ENCODE measurements at places on chromosomes 5 and 9. TPM values are rescaled to one million over a fixed set of nuclear protein-coding genes. Genes with fewer than 3 reads are reported as not detected.

DNA sequence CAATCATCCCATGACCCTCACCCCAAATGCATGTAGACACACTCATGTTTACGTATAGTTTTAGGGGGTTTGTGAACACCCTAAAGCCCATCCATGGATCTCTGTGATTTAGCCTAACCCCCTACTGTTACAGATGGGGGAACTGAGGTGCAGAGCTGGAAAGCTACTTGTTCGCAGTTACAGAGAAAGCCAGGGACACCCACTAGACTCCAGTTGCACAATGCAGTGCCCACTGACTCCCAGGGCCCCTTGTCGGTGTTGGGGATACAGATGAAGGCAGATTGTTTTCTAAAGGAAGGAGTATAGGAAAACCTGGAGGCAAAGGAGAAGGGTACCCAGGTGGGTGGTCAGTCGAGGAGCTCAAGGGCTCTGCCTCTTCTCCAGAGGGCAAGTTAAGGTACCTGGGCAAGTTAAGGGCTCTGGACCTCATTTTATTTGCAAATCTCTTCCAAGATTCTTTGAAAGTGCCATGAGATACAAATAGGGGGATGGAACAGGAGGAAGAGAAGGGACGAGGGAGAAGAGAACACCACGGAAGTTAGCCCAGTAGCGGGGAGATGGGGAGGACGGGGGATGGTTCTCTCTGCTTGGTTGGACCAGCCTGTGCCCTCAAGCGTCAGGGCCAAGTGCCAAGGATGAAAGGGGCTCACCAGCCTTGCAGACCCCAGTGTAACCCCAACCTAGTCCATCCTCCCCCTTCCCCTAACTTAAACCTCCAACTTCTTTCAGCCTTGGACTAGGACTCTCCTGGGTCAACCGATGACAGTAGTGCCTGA, 958 bp downstream of the MYOZ3 start:
- H3K36me3 ChIP-seq: no peaks in the 10 kb centered on the region
- H3K4me3 ChIP-seq: no peak overlapping the region
- H3K27ac ChIP-seq: no peak overlapping the region
- no peaks in the 10 kb centered on the region for H3K27me3 ChIP-seq

GRCh38 chr5:8418049-8418426, 549.1 kb downstream of the MTRR start:
- H3K27ac ChIP-seq: no peak overlapping the region
- H3K36me3 ChIP-seq: no peaks in the 10 kb centered on the region
- no peak for DNase-seq
- H3K4me3 ChIP-seq: no peak overlapping the region
- H3K4me1 ChIP-seq: no peaks in the 10 kb centered on the region

GRCh38 chr9:113011911-113012381, at the start of gene ZNF883:
ZNF883 (minus strand) TSS chr9:113012192.
- H3K27me3 ChIP-seq: no peaks in the 10 kb centered on the region
- peak within 1 kb of the TSS; percentile 66 for H3K4me3 ChIP-seq
- peak; percentile 82 for DNase-seq
- H3K4me1 ChIP-seq: no peaks in the 10 kb centered on the region

Gene CDX1
- total RNA-seq: not detected

DNA sequence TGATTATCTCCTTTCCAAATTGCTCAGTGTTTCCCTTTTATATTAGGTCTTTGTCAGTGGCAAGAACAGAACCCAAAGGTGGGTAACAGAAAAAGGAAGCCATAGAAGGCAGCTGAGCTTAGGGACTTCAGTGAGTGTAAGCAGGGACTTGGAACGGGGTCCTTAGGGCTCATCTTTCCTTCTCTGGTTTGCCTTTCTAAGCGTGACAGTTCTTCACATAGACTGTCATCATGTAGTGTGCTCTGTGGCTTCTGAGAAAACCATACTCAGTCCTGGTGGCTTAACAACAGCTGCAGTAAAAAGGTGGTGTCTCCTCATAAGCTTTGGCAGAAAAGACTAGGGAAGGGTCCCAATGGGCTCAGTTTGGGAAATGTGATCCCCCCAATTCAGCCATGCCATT, 108.8 kb downstream of the SLC12A2 start:
- no peak overlapping the region for H3K4me3 ChIP-seq
- no peak overlapping the region for H3K27ac ChIP-seq
